CD4-positive, alpha-beta T cell treated with Interleukin-17A for 1 hour (primary cell): ENCODE measurements at places on chromosomes 7 and 10.

DNA sequence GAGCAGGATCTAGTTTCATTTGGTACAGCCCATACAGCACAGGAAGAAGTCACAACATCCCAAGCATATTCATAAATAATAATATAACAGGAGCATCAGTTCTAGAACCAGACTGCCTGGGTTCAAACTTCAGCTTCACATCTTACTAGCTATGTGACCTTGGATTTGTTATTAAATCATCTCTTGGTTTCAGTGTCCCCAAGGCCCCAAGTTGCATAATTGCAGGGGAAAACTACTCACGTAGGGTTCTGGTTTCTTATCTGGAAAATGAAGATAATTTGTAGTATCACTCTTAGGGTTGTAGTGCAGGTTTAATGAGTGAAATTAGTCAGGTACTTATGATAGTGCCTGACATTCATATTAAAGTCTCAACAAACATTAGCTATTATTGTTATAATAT, 5.5 kb upstream of the IQUB start:
- DNase-seq = no peak

- DNase-seq = peak; percentile 19
These were observed 94.4 kb upstream of the KIF5B start for GRCh38 chr10:32150532-32151101.

DNA sequence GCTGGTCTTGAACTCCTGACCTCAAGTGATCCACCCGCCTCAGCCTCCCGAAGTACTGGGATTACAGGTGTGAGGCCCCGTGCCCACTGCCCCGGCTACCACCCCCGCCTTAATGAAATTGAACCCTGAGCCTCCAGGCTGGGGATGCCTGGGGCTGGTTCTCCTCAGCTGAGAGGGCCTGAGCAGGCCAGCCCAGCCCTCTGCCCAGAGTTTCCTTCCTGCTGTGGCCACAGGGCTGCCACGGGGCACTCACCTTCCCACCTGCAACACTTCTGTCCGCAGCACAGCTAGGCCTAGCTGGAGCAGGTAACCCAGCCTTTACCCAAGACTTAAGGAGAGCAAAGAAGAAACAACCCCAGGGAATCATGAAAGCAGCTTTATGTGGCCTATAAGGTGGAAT, 78.1 kb upstream of the ANLN start:
- DNase-seq = no peak

DNA sequence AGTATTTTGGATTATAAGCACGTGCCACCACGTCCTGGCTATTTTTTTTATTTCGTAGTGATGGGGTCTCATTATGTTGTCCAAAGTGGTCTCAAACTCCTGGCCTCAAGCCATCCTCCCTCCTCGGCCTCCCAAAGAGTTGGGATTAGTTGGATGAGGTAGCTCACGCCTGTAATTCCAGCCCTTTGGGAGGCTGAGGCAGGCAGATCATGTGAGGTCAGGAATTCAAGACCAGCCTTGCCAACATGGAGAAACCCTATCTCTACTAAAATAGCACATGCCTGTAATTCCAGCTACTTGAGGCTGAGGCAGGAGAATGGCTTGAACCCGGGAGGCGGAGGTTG, 21.8 kb upstream of the YWHAG start:
- no peak for DNase-seq

- DNase-seq = no peak
These were observed 35.6 kb downstream of the ACADSB start for GRCh38 chr10:123044391-123044790.

DNA sequence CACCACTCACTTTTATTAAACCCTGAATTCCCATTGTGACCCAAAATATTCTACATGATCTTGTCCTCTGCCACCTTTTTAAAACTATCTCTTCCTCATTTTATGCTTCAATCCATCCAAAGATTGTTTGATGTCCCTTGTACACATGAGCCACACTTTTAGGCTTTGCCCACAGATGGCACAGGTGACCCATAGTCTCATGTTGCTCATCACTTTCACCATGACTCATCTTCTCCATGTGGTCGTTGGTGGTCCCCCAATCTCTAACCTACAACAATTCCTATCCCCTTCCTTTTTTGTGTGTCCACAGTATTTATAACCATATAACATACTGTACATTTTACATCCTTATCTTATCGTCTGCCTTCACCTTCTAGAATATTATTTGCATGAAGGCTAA, 271.5 kb upstream of the ZWINT start:
- no peak for DNase-seq

- no peak for DNase-seq
These were observed 36.3 kb downstream of the FOXL3 start for GRCh38 chr7:326273-326672.

DNA sequence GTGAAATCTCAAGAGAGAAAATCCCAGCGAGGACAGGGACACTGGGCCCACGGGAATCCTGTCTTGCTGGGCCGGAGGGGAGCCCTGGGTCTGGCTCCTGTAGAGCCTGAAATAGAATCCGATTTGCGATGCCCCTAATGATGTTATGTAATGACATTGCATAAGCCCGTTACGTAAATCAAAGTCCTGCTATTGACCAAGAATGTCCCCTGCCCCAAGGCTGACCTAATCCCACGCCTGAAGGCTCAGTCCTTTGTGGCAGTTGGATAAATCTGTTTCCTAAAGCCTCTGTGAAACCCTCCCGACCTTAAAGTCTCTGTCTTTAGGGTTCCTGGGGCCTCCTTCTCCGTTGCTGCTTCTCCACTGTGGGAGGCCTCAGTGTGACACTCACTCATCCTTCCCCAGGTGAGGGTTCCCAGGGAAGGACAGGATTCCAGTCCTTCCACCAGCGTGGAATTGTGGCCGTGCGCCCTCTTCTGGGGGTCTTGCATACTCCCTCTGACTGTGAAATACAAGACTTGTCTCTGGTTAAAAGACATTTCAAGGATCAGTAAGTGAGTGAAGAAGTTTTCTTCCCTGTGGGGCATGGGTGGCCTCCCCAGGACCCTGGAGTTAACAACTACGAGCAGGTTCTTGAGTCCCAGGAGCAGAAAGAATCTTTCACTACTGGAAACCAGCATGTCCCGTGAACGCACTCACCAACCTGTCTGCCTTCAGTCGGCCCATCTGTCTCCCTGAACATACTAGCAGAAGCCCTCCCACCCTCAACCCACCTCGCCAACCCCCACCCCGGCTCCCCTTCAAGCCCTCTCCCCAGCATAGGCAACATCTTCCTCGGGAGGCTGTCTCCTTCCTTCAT, 19.8 kb downstream of the ZNF467 start:
- DNase-seq = no peak

DNA sequence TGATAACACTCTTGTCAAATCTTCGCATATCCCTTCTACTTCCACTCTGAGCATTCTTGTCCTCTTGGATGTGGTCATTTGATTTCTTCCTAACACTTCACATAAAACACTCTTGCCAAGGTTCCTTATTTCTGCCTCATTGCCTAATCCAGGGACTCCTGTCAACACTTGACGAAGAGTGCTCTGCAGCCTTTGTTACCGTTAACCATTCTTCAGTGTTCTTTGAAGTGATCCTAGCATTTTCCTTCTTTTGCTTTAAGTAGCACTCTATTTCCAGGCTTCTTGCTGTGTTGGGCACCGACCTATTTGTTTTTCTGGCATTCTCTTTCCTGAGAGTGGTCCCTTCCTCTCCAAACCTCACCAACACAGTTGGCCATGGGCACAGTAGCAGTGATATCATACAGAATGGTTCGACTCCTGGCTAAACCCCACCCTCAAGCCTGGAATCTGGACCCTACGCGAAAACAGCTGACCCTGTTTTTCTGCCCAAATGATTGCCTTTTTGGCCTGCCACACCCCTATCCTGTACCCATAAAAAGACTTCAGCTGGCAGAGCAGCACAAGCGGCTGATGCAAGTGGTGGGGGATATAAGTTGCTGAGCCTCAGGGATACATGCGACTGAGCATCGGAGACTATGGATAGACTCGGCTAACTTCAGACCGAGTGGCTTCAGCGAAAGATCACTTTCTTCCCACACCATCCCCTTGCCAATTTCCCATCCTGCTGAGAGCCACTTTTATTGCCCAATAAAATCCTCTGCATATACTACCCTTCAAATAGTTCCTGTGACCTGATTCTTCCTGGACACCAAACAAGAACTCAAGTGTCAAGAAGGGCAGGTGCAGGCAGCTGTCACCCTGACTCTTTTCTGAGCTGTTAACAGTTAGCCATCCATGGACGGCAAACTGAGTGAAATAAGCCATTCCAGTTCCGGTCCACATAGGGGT, 820.6 kb downstream of the CCSER2 start:
- DNase-seq = no peak

DNA sequence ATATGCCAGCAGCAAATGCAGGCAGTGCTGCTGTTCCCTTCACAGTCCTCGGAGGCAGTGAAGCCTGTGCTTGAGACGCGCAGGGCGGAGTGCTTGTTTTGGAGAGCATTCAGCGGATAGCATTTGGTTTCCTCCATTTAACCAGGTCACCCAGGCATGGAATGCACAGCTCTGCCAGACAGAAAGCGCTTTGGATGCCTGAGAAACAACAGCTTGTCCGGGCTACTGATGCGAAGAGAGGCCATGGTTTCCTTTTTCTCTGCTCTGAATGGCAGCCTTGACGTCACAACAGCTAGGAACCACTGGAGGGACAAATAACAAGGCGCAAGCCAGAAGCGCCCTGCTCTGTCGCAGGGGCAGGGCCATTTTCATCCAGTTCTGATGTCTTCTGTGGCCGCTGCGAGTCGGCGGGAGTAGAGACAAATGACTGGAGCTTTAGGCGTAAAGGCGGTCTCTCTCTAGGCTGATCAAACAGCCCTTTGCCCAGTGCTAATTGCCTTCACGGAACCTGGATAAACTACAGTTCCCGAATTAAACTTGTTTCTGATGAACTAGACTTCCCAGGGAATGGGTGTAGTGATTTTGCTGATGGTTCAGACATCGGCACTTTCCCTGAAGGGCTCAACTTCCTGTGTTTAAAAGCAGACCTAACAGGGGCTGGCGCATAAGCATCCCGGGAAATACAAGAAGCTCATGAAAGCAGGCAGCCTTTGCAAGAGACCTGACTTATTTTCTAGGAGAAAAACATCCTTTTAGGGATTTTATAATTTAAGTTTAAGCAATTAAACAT, 187.6 kb upstream of the KLF14 start:
- DNase-seq = no peak

DNA sequence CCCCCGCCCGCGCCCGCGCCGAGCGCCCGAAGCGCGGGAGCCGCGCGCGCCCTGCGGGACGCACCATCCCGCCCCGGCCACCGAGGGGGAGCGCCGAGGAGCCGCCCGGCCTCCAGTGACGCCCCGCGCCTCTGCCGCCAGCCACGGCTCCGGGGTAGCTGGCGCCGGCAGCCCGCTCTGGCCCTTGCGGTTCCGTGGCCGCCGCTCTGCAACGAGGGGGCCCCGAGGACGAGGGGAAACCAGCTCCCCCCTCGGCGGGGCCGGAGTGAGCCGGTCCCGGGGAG, at the start of gene PAXIP1:
Gene PAXIP1, minus strand, starts transcription at position 33 of the 284 bp plus-strand sequence. CDS start 195 bp downstream, outside the sequence.
- no peak for DNase-seq
